Psoas muscle (tissue), 8 donors: ENCODE measurements at places on chromosomes 4 and X. TPM values are rescaled to one million over a fixed set of nuclear protein-coding genes. Genes with fewer than 3 reads are reported as not detected.

Gene SLC25A43
- total RNA-seq = 2.5 TPM

Gene PASD1
- not detected for total RNA-seq

Gene CCDC120
- 1.0 TPM for total RNA-seq

Gene IRS4
- total RNA-seq = not detected

Gene INTS12
- total RNA-seq = 17.7 TPM

Gene NIPAL1
- 2.3 TPM for total RNA-seq

Gene PLXNA3
- 6.5 TPM for total RNA-seq

Gene XPNPEP2
- total RNA-seq = 0.54 TPM
